ENCODE measurements at places on chromosomes 5 and 9. TPM values are rescaled to one million over a fixed set of nuclear protein-coding genes. Genes with fewer than 3 reads are reported as not detected.

GPR107 gene
- total RNA-seq = 27.4 TPM

ZBTB34 gene
- 6.9 TPM for total RNA-seq

DAB2IP gene
- total RNA-seq = 47.9 TPM

KIF20A gene
- 60.0 TPM for total RNA-seq

CCDC192 gene
- not detected for total RNA-seq

SLC46A2 gene
- not detected for total RNA-seq

HSPB3 gene
- total RNA-seq = 6.1 TPM

PTBP3 gene
- total RNA-seq = 30.3 TPM

SHC3 gene
- 11.7 TPM for total RNA-seq

FBLL1 gene
- 0.32 TPM for total RNA-seq

HMMR gene
- 10.0 TPM for total RNA-seq
